AG10803 (cell line): ENCODE measurements at places on chromosomes 16 and 17.

GRCh38 chr17:65130832-65131231 lies 6.3 kb upstream of the RGS9 start:
- DNase-seq, result no peak

DNA sequence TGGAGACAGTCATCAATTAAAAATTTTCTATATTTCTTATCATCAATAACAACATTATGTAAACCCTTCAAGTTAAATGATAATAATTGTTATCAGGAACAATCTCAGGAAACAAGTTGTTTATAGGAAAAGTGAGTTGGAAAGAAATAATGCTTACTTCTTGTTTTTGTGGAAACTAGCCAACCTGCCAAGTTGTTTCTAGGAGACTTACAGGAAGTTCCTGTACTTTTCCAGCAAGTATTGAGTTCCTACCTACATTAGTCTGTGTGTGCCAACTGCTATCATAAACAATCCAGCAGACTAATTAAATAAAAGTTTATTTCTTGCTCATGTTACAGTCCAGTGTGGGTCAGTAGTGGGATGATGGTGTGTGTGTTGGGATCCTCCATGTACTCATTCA lies 1.6 kb upstream of the CCL14 start:
- no peak for DNase-seq

DNA sequence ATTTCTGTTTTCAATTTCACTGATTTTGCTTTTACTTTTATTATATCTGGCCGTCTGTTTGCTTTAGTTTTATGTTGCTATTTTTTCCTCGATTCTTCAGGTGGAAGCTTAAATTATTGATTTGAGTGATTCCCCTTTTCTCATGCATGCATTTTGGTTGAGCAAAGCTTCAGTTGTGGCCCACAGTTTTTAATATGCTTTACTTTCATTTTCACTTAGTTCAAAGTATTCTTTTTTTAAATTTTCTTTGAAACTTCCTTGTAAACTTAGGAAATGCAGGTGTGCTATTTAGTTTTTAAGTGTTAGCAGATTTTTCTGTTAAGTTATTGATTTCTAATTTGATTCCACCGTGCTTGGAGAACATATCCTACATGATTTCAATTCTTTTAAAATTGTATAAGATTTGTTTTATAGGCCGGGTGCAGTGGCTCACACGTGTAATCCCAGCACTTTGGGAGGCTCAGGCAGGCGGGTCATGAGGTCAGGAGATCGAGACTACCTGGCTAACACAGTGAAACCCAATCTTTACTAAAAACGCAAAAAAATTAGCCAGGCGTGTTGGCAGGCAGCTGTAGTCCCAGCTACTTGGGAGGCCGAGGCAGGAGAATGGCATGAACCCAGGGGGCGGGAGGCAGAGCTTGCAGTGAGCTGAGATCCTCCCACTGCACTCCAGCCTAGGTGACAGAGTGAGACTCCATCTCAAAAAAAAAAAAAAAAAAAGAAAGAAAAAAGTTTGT lies 531.2 kb downstream of the KIF2B start:
- DNase-seq, result no peak

GRCh38 chr17:29018788-29019474 lies 13.1 kb upstream of the SEZ6 start:
- DNase-seq, result no peak

- DNase-seq, result no peak
Measured at GRCh38 chr17:4582101-4582501, 2.2 kb upstream of the SMTNL2 start.

DNA sequence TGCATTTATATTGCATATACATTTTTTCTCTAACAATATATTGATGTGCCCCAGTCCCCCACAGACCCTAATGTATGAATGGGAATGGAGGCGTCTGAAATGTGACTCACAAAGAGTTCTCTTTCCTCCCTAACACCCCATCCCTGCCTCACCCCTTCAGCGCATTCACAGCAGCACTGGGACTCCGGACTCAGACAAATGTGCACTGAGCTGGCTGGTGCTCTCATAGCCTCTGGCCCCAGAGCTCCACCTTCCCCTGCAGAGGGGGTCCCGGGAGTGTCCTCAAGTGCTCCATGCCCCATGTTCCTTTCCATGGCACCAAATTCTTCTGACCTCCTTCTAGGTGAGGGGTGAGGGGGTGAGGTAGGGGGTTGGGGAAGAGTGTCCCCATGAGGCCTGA lies 20.6 kb downstream of the NPTX1 start:
- no peak for DNase-seq

DNA sequence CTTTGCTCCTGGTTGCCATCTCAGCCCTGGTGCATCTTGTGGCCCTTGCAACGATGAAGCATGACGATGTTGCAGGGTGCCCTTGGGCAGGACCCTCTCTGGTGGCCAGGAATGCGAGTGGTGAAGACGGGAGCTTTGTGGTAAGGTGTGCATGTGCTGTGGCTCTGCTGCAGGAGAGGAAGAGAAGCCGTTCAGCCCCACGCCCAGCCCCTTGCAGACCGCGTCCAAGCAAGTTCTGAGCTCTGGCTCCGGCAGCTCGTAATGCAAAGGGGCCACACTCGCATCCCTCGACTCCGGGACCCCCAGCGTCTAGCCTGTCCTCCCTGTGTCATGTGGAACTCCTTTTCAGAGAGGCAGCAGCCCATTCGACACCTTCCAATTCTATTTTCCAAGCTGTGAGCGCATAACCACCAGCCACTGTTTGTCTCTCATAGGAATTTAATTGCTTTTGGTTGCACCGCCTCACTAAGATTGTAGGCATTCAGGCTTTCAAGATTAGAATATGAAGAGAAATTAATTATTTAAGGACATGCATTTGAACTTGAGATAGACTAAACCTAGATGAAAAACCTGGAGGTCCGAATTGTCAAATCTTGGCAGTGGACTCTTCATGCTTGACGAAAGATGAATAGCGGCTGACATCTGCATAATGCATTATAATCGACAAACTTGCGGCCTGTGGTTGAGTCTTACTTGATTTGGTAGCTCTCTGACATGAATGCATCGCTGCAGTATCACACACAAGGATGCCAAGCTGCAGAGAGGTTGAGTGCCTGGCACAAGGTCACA lies 21.1 kb upstream of the KCNG4 start:
- DNase-seq, result no peak

DNA sequence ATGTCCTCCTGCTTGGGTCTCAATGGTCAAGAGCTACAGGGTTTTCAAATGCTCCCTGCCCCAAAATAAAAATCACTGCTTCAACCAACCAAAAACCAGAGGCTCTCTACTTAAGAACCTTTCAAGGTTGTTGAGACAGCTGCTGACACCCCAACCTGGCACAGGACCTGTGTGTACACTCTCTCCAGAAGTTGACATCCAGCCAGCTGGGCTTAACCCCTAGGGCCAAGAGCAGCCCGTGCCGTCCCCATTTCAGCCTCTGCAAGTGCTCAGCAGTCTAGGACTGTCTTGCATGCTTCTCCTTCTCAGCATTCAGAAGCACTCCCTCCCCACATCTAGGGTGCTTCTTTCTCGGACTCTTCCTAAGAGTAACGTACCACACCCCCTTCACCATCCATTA lies 59.0 kb upstream of the TRAP1 start:
- no peak for DNase-seq

GRCh38 chr17:73393381-73393780 lies 81.6 kb upstream of the CDC42EP4 start:
- DNase-seq, result no peak
